ENCODE measurements at places on chromosomes 5 and 9.

DNA sequence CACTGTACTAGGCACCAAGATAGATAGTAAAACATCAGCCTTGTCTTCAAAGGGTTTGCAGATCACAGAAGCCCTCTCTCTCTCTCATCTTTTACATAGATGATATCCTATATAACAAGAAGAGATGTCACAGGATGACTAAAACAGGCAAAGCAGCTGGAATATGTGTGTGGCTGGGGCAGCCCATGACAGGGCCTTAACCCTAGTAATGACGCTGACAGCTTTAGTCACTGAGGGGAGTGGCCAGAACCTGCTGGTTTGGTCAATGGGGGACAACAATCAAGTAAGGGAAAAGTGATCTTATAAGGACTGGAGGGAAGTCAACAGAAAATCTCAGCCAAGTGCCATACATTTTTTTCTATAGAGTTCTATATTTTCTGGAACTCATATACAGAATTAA lies 41.9 kb upstream of the RIC1 start:
- no peak for DNase-seq

DNA sequence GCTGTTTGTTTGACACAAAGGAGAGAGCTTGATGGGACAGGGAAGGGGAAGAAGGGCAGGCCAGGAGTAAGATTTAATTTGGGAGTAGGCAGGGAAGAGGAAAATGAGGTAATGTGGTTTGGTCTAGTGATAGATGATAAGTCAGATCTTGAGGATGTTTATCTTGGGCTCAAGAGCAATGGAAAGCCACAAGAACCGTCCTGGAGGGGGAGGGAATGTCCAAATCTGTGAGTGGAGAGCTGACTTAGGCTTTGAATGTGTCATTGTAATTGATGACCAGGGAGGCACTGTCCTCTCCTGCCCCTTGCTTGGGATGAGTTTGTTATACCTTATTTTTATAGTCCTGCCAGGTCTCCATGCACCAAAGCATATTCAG lies 37.5 kb downstream of the MAMDC2 start:
- DNase-seq = no peak

DNA sequence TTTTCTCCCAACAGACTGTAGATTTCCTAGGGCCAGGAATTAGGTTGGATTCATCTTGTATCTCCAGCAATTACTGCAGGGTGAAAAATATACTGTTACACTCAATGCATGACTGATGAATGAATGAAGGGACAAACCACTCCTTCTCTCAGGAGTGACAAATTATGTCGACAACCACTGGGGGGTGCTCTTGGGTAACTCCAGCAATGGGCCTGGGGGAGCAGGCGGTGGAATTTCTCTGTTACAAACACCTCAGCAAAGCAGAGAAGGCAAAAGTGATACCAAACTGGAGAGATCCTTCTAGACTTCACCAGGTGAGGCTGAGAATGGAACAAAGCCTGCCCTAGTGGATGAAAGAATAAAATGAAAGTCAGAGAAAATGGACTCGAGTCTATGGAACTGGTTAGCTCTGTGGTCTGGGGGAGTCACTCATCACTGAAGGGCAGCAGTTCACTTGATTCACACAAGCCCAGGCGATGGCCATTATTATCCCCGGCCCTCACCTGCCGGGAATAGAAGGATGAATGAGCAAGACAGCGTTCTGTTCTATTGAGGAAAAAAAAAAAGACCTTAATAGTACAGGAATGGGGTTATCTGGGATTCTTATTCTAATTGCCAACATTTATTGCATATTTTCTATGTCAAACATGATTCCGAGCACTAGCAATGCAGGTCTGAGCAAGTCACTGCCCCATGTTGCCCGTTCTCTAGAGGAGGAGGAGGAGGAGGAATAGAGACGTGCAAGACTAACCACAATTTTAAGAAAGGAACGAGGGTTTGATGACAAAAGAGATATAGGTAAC lies 341.1 kb downstream of the ASTN2 start:
- DNase-seq = no peak

GRCh38 chr9:72292874-72293607 lies 72.0 kb downstream of the ZFAND5 start:
- DNase-seq = no peak

DNA sequence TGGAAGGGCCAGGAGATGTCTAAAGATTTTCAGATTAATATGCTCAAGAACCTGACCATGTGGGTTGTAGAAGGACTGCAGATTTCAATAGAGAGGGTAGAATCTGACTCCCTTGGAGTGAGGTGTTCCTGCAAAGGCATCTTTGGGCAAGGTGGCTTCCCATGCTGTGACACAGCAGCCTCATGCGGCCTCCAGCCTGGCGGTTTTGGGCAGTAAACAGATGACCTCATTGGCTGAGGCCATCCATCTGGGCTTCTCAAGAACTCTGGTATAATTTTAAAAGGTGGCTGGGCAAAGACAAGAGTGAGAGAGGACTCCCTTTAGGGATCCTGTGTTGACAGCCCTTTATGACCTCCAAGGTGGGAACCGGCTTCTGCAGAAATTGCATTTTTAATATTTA lies 90.3 kb upstream of the ERCC6L2 start:
- DNase-seq = no peak

DNA sequence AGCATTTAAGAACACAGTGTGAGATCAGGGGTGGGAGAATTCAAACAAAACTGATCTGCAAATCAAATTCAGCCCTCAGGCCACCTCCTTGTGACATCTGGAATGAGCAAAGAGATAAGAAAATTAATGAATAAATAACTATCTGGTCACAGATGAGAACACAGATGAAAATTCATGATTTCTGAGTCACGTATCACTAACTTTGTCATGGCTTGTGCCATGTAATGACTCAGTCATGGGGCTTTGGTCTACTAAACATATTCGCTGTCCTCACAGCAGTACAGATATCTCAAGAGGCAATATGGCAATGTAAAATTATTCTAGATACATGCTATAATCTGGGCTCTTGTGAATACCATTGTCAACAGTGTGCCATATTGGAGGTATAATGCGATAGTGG lies 274.4 kb downstream of the MAN2A1 start:
- no peak for DNase-seq

DNA sequence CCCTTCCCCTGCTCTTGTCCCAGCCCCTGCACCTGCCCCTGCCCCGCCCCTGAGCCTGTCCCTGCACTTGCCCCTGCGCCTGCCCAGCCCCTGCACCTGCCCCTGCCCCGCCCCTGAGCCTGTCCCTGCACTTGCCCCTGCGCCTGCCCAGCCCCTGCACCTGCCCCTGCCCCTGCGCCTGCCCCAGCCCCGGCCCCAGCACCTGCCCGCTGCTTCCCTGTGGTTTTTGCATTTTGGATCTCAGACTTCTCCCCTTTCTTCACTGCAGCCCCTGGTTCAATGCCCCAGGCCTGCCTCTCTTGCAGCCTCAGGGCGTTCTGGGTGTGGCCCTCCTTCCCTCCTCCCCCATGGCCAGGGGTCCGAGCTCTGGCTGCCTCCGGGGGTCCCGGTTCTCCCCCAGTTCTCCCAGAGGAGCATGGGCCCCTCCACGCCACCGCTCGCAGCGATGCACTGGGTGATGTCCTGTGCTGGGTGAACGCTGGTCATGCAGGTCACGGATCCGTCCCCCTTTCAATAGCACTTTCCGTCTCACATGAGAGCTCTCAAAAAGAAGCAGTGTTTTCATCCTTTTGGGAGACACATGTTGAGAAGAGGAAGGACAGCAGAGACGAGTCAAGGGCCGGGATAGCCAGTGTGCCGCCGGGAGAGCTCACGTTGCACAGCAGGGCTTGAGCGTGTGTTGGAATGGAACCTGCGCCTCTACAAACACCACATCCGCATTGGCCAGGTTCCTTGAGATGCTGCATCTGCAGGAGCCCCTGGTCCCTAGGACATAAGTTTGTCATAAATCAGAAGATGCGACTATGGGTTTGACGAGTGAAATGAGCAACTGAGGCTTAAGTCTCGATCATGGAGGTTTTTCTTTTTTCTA lies 44.0 kb upstream of the IRX4 start:
- no peak for DNase-seq

DNA sequence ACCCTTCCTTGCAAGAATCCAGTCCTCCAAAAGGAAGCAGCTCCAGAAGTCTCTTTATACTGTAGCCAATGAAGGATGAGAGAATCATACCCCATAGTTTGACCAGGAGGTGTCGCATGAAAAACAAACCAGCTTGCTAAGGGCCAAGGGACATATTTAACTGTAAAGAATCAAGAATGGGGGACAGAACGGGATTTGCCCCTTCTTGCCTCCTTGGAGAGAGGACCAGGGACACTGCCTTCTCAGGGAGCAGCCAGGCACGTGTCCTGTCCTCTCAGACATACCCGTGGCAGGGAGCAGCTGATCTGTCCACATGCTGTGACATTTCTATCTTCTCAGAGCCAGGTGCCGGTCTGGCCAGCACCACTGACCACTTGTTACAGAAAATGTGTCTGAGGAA lies 11.7 kb downstream of the PRUNE2 start:
- no peak for DNase-seq

- DNase-seq = no peak
Observed at GRCh38 chr5:14270209-14270702, 127.1 kb downstream of the TRIO start.

DNA sequence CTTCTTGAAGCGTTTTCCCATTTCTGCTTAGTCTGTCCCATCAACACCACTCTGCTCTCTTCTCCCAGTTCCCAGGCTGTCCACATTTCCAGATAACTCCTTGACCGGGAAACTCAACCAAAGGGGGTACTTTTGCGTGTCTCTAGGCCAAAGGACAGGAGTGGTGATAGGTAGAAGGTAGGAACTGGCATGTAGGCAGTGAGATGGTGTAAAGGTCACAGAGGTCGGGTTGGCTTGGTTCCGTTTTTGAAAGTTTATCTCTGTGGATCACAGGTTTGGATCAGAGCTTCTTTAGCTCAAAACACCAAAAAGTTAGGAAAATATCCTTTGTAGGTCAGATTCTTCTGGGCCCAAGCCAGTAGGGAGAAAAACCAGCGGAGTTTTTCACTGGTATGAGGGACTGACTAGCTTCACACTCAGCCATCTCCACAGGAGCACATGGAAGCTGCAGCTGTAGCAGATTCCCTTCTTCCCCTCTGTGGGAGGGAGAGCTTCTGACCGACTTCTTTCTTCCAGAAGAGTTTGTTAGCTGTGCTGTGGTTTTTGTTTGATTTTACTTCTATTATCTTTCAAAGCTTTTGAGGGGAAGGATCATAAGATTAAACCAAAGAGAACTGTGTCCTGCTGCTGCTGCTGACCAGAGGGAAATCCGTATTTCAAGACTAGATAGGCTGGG lies 98.4 kb upstream of the DMRT1 start:
- no peak for DNase-seq

DNA sequence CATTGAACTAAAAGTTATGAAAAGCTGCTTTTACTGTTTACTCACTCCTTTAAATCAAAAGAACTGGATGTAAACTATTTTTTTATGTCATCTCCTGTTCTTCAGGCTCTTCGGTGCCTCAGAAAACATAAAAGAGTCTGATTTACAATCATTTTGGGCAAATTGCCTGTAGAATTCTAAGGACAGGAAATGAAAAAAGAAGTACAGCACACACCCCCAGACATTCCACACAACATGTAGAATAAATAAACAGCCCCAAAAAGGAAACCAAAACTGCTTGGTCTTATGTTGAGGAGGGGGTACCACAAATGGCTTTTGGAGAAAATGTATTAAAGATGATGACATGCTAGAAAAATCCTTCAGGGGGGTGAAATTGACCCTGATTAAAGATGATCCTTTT lies 57.2 kb downstream of the ITGA1 start:
- DNase-seq = no peak

GRCh38 chr9:107751567-107752210 lies 262.1 kb upstream of the KLF4 start:
- no peak for DNase-seq

DNA sequence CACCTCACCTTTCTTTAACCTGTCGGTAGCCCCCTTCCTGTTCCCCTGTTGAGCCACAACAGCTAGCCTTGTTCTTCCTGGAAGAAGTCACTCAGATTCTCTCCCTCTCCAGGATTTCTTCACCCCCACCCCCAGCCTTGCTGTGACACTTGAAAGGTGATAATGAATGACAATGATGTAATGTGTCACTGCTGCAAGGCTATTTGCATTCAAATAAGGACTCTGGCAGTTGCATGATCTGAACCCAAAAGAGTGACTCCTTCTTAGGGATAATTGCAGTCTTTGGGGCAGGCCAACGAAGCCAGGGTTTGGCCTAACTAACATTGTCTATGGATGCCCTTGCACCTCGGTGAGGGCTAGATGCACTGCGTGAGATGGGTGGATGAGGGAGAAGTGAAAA lies 154.4 kb upstream of the CLINT1 start:
- DNase-seq = no peak

- no peak for DNase-seq
Observed at GRCh38 chr5:83653669-83654068, 67.0 kb downstream of the HAPLN1 start.

- no peak for DNase-seq
Observed at GRCh38 chr9:95732802-95733688, 142.4 kb upstream of the ERCC6L2 start.

- no peak for DNase-seq
Observed at GRCh38 chr9:79334711-79335110, 237.1 kb upstream of the TLE4 start.

- no peak for DNase-seq
Observed at GRCh38 chr9:91073049-91073810, 271.6 kb downstream of the SYK start.

DNA sequence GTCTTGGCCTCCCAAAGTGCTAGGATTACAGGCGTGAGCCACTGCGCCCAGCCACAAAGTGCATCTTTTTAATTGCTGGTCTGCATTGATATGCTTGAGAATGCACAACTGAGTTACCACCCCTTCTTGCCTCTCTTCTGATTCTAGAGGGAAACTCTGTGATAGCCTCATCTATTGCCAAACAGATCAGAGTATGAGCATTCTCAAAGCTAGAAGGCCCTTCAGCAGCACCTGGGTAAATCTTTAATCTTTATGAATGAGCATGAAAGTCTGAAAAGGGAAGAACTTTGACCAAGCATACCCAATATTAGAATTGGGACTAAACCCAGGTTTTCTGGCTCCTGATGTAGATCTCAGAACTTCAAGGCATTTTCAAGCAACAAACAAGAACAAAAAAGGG lies 298.3 kb upstream of the TNC start:
- DNase-seq = no peak

DNA sequence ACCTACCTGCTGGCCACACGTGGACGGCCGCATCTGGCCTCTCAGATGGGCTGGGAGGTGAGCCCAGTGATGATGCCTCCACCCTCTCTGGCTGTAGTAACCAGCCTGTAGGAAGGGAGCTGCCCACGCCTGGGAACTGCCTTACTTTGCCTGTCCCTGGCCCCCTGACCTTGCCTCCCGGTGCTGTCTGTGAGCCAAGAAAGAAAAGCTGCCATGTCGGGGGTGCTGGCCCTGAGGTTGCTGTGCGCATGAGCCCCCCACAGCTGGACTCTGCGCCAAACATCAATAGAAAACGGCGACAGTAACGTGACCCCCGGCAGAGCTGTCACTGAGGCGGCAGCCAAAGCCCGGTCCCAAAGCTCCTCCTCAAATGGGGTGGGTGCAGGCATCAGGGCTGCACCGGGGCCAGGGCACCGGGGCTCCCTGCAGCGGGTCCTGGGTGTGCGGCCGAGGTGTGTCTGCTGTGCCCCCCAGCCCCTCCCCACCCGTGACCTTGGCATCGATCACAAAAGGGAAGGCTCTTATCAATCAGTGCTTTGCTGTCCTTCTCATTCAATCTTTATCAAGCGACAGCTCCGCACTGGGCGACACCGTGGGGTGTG lies 15.3 kb upstream of the SLC9A3 start:
- DNase-seq = no peak

- DNase-seq = no peak
Observed at GRCh38 chr9:125509476-125509875, 197.5 kb downstream of the MAPKAP1 start.

- no peak for DNase-seq
Observed at GRCh38 chr9:108663422-108663821, 192.4 kb downstream of the ACTL7B start.
